ENCODE measurements at places on chromosomes 7 and 10.

- no peak for DNase-seq
Observed at GRCh38 chr7:106965108-106965507, 79.4 kb upstream of the PRKAR2B start.

DNA sequence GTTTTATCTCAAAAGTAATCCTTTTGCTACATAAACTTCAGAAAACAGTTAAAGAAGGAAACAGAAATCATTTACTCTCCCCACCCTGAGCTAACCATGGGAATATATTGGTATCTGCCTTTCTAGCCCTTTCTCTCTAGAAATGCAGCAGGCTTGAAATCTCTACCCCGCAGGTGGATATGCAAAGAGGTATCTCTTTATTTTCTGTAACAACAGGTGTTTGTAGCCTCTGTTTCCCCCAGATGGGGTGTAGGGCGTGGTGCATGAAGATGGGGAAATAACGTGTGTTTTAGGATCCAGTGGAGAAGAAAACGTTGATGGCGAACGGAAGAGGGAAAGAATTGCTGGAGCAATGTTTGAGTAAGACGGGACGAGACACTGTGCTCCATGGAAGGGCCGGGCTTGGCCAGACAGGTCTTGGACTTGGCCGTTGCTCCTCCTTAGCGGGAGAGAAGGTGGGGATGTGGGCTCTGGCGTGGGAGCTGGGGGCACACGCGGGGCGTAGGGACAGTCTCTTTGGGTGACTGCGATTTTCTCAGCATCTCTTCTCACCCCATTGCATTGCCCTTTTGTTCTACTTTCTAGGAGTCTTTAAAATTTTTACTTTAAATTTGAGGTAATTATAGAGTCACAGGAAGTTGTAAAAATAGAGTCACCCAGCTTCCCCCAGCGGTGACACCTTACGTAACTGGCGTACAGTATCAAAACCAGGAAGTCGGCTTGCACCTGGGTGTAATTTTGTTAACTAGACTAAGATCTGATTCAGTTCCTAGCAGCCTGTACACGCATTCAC is 82.9 kb downstream of the ELFN1 start:
- DNase-seq: peak; percentile 44

DNA sequence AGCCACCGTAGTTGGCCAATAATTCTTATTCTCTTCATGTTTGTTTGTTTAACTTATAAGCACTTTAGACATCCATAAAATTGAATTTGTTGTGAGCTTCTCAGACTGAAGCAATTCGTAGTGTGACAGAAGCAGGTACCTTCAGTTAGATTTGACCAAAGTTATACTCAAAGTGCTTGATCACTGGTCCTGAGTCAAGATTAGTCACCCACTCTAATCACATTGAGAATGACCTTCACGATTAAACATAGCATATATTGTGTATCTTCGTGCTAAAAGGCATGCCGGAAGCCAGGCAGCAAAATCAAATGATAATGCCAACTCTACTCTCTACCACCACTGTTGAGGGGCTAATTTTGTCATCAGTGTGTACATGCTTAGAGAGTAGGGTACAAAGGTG is 763.7 kb upstream of the MBL2 start:
- no peak for DNase-seq

DNA sequence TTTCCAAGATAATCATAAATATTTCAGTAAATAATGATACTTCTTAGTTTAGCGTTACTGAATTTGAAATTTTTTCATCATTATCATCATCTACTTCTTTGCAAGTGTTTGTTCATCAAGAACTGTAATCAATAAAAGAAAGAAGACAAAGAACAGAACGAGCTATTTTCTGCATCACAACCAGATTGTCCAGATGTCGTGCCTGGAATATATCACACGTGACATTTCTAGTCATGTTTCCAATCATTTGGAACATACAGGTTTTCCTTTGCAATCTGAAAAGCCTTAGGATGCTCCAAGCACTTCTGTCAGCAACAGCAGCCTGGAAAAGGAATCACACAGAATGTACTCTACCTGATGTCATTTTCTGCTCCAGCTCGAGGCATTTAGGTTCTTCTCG is 107.4 kb downstream of the FAM107B start:
- no peak for DNase-seq

- DNase-seq: no peak
Observed at GRCh38 chr7:159141660-159142059, 3.0 kb downstream of the VIPR2 start.

GRCh38 chr7:112140600-112140999 is 65.6 kb downstream of the DOCK4 start:
- DNase-seq: no peak

GRCh38 chr10:132151951-132152505 is 34.7 kb upstream of the DPYSL4 start:
- no peak for DNase-seq

DNA sequence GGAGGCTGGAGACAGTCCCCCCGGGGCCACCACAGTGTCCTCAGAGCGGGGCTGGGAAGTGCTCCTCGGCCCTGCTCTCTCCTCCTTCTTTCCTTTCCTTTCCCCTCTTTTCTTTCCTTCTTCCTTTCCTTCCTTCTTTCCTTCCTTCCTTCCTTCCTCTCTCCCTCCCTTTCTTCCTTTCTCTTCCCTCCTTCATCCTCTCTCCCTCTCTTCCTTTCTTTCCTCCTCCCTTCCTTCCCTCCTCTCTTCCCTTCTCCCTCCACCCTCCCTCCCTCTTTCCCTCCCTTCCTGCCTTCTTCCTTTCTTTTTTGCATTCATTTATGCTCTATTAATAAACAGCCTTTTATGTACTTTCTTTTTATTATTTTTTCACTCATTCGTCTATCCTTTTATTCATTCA is 127.1 kb upstream of the TCERG1L start:
- DNase-seq: no peak

- no peak for DNase-seq
Observed at GRCh38 chr7:128166603-128167041, 74.5 kb upstream of the LEP start.

DNA sequence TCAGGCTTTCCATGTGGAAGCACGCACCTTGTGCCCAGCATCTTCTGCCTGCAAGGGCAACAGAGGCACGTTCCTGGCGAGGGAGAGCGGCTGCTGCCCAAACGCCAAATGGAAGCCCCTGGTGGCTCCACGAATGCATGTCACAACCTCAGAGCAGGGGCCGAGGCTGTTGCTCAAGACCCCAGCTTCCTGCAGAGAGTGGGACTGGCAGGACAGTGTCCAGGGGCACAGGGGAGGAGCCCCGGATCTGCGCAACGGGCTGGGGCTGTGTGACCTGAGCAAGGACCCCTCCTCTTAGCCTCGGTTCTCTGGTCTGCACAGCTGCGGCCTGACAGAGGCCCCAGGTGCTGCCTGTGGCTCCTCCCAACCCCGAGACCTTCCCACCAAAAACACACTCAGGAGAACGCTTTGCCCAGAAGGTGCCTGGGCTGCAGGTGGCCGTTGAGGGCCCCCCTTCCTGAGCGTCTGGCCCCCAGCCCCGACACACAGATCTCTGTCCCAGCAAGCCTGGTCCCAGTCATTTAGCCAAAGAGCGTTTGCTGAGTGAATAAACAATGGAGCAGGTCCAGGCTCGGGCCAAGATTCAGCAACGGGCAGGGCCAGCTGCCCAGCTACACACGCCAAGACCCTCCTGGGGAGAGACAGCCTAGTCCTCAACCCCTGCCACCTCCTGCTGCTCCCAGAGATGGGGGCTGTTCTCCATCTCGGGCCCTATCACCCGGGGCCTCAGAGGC is 1.2 kb downstream of the MICALL2 start:
- no peak for DNase-seq

- no peak for DNase-seq
Observed at GRCh38 chr10:84341983-84342382, 13.6 kb downstream of the CCSER2 start.

GRCh38 chr7:45702751-45703150 is 128.6 kb downstream of the ADCY1 start:
- DNase-seq: no peak

- DNase-seq: no peak
Observed at GRCh38 chr10:69496352-69497230, 45.3 kb downstream of the TSPAN15 start.
